Activated T-helper 1 cell treated with anti-CD3 and anti-CD28 coated beads, Interleukin-12 subunit alpha, Interleukin-12 subunit beta, Interleukin-2, Interleukin-4 antibody, amounts not matched to agents 30 ng/mL and 10 ng/mL and 1 ng/mL, durations not matched to agents 14 hours and 24 hours and 36 hours (primary cell): ENCODE measurements at places on chromosomes 3 and 15.

DNA sequence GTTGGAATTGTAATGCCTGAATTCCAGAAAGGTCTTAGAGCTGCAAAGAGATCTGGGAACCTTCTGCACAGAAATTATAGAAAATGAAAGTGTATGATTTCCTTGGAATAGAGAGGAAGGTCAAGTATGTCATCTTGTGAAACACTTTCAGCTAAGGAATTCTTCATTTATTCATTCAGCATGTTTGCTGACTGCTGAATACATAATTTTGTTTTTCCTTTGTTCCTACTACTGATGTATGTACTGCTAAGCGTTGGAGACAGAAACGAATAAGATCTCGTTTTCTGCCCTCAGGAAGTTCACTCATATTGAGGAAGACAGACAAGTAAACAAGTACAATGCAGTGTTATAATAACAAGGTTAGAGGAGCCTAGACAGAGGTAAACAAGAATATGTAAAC is 14.3 kb upstream of the IL20RB start:
- DNase-seq, result no peak

DNA sequence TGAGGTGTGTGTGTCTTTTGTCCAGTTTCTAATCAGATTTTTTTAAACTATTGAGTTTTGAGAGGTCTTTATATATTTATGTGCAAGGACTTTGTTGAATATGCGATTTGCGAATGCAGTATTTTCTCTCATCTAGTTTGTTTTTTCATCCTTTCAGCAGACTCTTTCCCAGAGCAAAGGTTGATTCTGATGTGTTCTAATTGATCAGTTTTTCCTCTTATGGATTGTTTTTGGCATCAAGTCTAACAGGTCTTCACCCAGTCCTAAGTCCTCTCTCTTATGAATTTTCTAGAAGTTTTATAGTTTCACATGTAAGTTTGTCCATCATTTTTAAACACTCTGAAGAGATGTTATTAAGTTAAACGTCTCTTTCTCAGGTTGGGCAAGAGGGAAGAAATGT is 17.8 kb upstream of the TJP1 start:
- no peak for DNase-seq

GRCh38 chr15:27757052-27757451 is 342.1 kb downstream of the OCA2 start:
- no peak for DNase-seq

DNA sequence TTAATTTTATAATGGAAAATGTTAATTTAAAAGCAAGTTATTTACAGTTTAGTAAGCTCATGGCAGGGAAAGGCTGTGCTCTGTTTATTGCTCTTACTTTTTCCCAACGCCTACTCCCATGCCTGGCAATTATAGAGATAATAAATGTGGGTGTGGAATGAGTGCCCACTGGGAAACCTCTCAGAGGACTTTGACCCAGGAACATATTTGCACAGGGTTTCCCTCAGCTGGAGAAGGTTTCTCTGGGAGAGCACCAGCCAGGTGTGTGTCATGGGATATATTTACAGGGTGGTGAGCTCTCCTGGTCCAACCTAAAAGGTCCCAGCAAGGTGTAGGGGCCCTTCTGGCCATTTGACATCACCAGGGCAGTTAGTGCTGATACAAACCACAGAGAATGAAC is 27.9 kb downstream of the ZNF710 start:
- DNase-seq, result no peak

DNA sequence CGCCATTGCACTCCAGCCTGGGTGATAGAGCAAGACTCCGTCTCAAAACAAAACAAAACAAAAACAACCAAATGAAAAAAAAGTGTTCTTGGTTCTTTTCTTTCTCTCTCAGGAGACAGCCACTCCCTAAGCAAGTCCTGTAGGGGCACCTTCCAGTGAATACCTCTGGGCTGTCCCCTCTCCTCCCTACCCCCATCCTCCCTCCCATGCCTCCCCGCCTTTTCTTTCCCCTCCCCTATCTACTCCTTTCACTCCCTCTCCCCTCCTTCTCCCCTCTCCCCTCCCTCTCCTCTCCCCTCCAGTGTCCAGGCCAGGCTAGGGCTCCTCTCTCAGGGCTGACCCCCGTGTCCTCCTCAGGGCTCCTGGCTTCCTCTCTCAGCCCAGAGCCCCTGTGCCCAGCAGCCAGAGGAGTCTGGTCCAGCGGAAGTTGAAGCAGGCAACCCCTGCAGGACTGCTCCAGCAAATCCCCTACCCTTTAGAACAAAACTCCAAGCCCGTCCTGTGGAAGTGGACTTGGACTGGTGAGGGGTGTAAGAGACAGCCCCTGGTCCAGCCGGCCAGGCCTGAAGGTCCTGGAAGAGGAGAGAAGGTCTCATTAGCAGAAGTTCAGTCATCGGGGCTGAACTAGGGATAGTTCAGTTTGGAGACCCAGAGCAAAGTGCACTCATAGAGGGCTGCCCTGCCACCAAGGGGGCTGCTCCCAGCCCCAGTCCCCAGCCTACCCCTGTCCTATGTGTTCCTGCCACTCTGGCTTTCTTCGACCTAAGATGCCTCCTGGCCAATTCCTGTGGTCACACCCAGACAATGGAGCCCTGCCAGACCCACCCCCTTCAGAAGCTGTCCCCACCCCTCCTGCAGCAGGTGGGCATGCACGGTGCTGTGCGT is 79.8 kb upstream of the IQSEC1 start:
- DNase-seq, result no peak

DNA sequence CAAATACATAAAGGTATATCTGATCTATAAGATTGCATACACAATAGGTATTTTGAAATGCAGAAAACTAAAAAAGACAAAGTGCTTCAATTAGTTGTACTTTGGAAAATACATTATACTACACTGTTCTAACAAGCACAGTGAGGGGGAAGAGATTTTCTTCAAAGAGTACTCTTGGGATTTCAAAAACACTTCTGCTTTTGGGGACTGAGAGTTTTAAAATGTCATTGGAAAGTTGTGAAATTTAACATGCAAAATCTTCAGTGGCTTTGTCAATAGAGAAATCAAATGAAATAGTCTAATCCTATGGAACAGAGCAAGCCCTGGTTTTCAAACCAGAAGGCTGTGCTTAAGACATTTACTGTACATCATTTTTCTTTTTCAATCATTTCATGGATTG is 322.2 kb upstream of the SEMA6D start:
- DNase-seq, result no peak

DNA sequence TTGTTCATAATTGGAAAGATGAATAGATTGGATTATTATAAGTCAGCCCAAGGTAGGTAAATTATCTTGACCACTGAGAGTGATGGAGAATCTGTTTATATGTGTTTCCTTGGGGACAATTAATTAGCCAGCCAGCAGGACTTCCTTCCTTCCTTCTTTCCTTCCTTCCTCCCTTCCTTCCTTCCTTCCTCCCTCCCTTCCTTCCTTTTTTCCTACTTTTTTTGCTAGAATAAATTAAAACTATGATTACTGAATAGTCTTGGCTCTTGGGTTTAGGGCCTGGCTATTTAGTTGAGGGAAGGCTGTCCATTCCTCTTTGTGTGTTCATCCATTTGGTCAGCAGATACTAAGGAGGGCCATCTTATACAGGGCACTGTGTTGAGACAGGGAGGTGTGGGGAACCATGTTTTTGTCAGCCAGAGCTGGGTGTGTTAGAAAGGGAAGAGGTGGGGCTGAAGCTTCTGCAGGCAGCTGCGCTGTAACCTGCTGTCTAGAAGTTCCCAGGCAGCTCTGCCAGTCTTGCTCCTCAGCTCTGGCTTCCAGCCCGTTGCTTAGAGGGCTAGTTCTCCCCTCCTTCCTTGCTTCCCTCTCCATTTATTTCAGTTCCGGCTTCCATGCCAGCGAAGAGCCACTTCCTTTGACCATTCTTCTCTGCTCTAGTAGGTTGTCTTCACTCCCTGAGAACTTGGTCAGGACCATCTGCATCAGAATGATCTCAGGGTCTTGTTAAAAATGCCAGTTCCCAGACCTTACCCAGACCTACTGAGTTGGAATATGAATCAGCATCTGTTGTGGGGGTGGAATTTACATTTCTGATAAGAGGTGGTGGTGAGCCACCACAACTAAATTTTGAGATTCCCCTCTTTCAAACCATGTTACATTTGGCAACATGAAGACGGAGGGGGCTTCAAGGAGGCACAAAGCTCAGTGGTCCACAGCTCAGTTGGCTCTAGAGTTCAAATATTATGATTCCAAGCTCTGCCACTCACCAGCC is 113.9 kb downstream of the DGKG start:
- no peak for DNase-seq

DNA sequence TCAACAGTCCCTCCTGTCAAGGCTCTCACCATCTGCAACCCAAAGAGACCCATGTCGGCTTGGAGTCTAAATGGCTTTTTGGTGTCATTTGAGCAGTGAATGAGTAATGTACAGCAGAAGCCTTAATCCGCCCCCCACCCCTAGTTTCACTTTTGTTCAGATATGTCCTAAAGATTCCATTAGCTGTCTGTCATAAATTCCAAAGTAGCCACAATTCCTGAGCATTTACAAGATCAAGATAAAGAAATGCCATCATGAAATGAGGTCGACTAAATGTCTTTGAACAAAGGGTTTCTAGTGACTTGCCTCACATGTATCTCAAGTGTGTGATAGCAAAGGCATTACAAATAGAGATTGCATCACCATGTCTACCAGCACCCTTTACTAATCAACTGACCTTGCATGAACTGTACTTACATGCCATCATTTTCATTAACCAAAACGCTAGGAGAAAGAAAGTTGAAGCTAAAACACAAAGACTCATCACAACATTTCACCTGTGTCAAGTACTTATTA is 123.8 kb upstream of the PHLDB2 start:
- DNase-seq, result no peak

GRCh38 chr15:80595396-80595795 is 99.7 kb upstream of the ABHD17C start:
- DNase-seq, result no peak

- DNase-seq, result no peak
Observed at GRCh38 chr3:68234076-68234780, 579.8 kb upstream of the SUCLG2 start.

GRCh38 chr3:167163580-167163979 is 216.5 kb downstream of the ZBBX start:
- DNase-seq, result no peak

- DNase-seq, result no peak
Observed at GRCh38 chr3:197381371-197381770, 83.0 kb upstream of the DLG1 start.

DNA sequence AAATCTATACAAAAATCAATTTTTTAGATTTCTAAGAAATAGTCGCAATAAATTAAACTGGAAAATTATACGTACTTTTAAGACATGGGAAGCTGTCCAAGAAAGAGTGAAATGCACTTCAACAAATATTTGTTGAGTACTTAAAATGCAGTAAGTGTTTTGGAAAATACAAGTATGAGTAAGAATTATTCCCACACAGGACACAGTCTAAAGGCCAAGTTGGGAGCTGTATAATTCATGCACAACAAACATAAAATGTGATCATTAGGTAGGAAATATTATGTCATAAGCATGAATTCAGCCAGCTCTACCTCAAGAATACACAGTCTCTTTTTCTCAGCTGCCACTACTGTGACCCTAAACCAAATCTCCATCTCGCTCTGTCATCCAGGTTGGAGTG is 267.6 kb downstream of the CNTN3 start:
- DNase-seq, result no peak

GRCh38 chr15:69665641-69666111 is 213.1 kb downstream of the RPLP1 start:
- DNase-seq, result no peak

DNA sequence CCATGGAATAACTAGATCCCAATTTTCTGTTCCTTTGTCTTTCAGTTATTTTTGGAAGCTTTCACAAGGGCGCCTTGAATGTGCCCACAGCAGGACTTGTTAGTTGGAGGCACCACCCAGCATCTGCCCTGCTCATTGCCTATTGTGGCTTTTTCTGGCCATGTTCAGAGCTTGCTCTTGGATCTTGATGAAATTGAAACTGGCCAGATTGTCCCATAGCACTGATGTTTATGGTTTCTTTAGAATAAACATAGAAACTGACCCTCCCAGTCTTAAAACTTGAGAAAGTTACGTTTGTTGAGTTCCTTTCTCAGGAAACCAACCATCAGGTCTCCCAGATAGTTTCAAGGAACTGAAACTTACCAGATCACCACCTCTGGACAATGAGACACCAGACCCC is 474.7 kb downstream of the IL5RA start:
- DNase-seq, result no peak

DNA sequence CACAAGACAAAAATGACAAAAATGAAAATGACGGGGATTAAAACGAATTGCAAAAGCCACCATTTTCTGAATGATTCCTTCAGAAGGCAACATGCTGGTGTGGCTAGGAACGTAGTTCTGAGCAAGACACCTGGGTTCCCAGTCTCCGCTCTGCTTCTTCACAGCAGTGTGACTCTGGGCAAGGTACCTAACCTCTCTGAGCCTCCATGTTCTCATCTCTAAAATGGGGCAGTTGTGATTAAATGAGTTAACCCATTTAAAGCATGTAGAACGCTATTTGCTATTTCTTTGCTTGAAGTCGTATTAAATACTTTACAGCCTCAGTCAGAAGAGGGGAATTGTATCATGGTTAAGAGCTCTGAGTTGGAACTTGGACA is 23.6 kb downstream of the BHLHE40 start:
- no peak for DNase-seq

- DNase-seq, result no peak
Observed at GRCh38 chr3:3918763-3919162, 119.5 kb downstream of the LRRN1 start.

- DNase-seq, result no peak
Observed at GRCh38 chr3:69090021-69090420, 5.3 kb downstream of the ARL6IP5 start.

DNA sequence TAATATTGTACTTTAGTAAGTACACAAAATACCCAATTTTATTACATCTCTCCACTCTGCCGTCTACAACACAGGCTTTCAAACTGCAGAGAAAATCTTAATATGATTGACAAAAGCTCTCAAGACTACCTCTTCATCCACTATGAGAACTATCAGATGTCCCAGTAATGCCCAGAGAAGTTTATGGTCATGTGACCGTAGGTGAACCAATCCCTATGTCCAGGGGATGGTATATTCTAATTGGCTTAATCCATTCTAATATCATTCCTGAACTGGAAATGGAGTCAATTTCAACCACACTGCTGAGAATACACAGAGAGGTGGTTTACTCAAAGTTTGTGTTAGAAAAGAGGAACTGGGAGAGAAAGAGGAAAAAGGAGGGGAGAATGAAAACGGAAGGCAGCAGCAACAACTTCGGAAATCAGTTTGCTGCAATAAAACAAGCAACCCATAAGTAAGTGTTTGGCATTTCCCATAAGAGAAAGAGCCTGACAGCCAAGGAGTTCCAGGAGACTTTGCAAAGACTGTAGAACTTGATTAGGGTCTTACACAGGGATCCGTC is 7.3 kb downstream of the SST start:
- no peak for DNase-seq

GRCh38 chr15:71565006-71565405 is 245.3 kb upstream of the NR2E3 start:
- no peak for DNase-seq
